Naive thymus-derived CD4-positive, alpha-beta T cell (primary cell): ENCODE measurements at places on chromosomes 4 and X.

- H3K27ac ChIP-seq: peak overlapping the region; percentile 41
- H3K4me3 ChIP-seq: no peak overlapping the region
- no peaks in the 10 kb centered on the region for H3K27me3 ChIP-seq
- H3K4me1 ChIP-seq: peaks cover 11% of the 10 kb centered on the region
Observed at GRCh38 chr4:675980-676870, 1.9 kb downstream of the MYL5 start.

DNA sequence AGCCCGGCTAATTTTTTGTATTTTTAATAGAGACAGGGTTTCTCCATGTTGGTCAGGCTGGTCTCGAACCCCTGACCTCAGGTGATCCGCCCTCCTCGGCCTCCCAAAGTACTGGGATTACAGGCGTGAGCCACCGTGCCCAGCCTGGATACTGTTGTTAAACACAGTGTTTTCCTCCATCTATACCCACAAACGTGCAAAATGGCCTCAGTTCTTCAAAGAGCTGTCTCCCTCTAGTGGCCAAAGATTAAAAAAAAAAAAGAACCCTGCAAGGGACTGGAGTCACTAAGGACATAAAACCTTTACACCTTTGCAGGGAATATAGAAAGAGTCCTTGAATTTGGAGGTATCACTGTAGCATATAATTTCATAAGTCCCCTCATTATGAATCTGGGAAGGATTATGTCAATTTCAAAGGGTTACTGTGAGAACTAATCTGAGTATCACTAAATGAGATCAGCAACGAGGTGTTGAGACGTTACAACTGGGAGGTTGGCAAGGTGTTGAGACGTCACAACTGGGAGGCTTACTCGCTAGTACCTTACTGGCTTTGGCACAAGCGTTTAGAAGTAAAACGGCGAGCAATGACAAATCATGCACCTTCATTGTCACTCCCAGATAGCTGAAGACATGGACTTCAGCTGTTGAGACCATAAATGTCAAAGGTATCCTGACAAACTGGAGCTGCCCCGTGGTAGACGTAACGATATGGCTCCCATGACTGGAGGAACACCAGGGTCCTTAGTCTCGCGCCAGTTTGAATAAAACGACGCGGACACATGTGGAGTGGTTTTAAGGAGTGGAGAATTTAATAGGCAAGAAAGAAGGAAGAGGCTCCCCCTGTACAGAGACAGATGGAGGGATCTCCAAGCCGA, 33.4 kb upstream of the ENPP6 start:
- H3K27ac ChIP-seq: no peak overlapping the region
- no peaks in the 10 kb centered on the region for H3K27me3 ChIP-seq
- H3K36me3 ChIP-seq: no peaks in the 10 kb centered on the region
- peak; percentile 67 for DNase-seq
- H3K4me1 ChIP-seq: no peaks in the 10 kb centered on the region

- H3K27me3 ChIP-seq: no peaks in the 10 kb centered on the region
- DNase-seq: no peak
- no peak overlapping the region for H3K27ac ChIP-seq
- H3K36me3 ChIP-seq: no peaks in the 10 kb centered on the region
Observed at GRCh38 chr4:2301806-2302205, 39.9 kb upstream of the MXD4 start.

DNA sequence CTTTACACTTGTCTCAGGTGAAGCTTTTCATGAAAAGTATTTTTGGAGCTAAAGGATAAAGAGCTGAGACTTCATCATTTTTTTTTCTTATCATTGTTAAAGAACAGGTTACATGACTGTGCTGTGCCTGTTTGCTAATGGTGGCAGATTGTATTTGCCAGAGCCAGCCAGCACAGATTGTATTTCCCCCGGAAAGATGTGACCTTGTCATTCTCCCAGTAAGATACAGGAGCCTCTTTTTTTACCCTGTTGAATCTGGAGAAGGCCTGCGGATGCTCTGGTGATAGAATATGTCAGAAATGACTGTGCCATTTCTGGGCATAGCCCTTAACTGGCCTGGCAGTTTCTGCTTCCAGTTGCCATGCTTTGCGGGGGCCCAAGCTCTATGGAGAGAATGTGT, 91.9 kb downstream of the GPRIN3 start:
- no peaks in the 10 kb centered on the region for H3K27me3 ChIP-seq
- no peak overlapping the region for H3K27ac ChIP-seq
- no peaks in the 10 kb centered on the region for H3K36me3 ChIP-seq
- no peak overlapping the region for H3K4me3 ChIP-seq

DNA sequence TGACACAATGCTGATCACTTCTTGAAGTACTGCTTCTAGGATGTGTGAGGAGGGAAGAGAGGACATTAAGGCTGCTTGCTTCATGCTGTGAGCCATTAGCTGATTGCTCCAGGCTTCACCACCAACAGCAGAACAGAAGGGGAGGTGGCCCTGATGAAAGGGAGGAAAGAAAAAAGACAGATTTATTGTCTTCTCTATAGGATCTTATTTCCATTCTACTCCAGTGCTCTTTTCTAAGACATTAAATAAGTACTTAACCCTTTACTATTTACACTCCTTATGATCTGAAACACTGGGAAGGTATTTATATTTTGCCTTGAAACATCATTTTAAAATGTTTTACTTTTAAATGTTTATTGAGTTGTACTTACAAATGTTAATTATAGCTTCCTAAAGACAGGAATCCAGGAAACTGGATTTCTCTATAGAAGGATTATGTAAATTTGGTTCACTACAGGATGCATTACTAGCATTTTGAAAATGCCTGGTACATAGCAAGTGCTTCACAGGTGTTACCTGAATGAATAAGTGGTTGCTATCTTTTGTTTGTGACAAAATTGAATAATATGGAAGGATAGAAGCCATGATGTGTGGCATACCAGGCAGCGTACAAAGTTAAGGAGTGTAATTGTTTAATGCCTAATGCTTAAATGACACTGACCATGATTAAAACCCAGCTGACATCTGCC, 680.9 kb upstream of the ATOH1 start:
- H3K27me3 ChIP-seq: no peaks in the 10 kb centered on the region
- no peaks in the 10 kb centered on the region for H3K4me1 ChIP-seq
- H3K27ac ChIP-seq: no peak overlapping the region
- H3K36me3 ChIP-seq: no peaks in the 10 kb centered on the region

DNA sequence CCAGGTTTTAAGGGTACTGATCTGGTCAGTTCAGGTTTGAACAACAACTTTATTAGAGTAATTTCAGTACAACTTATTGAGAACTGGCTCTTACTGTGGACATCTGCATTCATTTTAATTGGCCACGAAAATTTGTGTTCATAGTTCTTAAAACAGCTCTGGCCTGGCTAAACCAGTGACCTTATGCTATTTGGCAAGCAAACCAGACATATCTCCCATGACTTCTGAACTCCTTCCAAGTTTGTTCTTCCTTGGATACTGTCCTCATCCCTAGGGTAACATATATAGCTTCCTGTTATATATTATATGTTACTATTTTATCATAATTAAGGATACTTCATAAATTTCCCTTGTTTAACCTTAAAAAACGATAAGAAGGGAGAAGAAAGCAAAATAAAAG, 841.9 kb downstream of the TRAM1L1 start:
- DNase-seq: no peak
- H3K36me3 ChIP-seq: no peaks in the 10 kb centered on the region
- H3K4me1 ChIP-seq: no peaks in the 10 kb centered on the region
- H3K27ac ChIP-seq: no peak overlapping the region
- no peaks in the 10 kb centered on the region for H3K27me3 ChIP-seq

GRCh38 chr4:158722291-158722916, 792 bp downstream of the PPID start:
- H3K4me3 ChIP-seq: peak overlapping the region; percentile 93
- peak; percentile 12 for DNase-seq
- no peaks in the 10 kb centered on the region for H3K36me3 ChIP-seq
- H3K27ac ChIP-seq: peak overlapping the region; percentile 89
- no peaks in the 10 kb centered on the region for H3K27me3 ChIP-seq
- peaks cover 3% of the 10 kb centered on the region for H3K4me1 ChIP-seq

DNA sequence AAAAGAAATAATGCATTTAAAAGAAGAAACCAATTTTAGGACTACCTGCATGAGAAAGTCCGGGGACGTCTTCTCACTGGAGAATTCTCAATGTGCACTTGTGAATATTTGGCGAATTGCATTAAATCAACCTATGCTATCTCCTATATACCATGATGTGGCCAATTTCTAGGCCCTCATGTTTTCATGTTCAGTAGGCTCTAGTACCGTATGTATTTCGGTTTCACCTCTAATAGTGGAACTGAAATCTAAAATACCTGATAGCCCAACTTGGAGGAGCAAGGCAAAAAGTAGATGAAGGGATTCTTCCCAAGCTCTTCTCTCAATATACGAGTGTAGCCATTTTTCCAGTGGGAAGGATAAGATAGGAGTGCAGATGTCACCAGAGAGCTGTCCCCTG, 11.4 kb upstream of the FGF2 start:
- H3K27me3 ChIP-seq: no peaks in the 10 kb centered on the region
- H3K27ac ChIP-seq: no peak overlapping the region
- no peak for DNase-seq
- H3K36me3 ChIP-seq: no peaks in the 10 kb centered on the region
- H3K4me1 ChIP-seq: no peaks in the 10 kb centered on the region

DNA sequence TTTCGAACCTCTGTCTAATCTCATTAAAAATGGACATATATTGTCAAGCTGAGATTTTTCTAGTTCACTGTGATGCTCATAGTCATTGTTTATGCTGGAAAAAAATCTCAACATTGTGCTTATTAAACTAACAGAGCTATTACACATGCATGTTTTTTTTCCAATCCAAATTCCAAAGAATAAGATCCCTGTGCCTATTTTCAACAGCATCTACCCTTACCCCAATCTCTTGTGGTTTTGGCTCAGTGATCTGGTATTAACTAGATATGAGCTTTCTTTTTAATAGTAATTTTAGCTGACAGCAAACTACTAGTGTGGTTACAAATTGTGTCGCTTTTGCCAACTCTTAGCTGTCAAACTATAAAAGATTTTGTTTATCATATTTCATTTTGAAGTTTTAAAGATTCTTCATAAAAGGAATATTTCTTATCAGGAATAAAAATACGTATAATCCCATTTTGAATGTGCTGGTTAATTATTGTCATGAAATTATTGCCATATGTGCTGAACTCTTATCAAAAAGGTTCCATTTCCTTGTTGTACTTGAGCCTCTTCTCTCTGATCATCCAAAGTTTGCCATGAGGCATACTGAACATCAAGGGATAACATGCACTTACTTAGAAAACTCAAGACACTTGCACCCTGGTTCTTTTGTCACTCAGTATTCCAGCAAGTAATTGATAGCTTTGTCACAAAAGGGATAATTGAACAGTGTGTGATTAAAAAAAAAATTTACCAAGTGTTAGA, 241.2 kb downstream of the ARHGAP24 start:
- no peak overlapping the region for H3K4me3 ChIP-seq
- no peak for DNase-seq
- no peaks in the 10 kb centered on the region for H3K27me3 ChIP-seq
- no peaks in the 10 kb centered on the region for H3K4me1 ChIP-seq
- H3K36me3 ChIP-seq: no peaks in the 10 kb centered on the region
- no peak overlapping the region for H3K27ac ChIP-seq

GRCh38 chrX:18981124-18981807, 2.6 kb downstream of the PHKA2 start:
- H3K4me3 ChIP-seq: no peak overlapping the region
- no peak overlapping the region for H3K27ac ChIP-seq
- peaks cover 3% of the 10 kb centered on the region for H3K4me1 ChIP-seq
- no peak for DNase-seq

DNA sequence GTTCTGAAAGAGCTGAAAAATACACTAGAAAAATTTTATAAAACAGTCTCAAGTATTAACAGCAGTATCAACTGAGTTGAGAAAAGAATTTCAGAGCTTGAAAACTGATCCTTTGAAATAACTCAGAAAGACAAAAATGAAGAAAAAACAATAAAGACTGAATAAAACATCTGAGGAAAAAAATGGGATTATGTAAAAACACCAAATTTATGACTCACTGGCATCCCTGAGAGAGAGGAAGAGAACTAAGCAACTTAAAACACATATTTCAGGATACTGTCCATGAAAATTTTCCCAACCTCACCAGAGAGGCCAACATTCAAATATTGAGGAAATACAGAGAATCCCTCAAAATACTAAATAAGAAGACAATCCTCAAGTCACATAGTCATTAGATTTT, 22.9 kb downstream of the PABPC4L start:
- no peaks in the 10 kb centered on the region for H3K36me3 ChIP-seq
- no peaks in the 10 kb centered on the region for H3K27me3 ChIP-seq
- no peak overlapping the region for H3K4me3 ChIP-seq
- no peaks in the 10 kb centered on the region for H3K4me1 ChIP-seq

DNA sequence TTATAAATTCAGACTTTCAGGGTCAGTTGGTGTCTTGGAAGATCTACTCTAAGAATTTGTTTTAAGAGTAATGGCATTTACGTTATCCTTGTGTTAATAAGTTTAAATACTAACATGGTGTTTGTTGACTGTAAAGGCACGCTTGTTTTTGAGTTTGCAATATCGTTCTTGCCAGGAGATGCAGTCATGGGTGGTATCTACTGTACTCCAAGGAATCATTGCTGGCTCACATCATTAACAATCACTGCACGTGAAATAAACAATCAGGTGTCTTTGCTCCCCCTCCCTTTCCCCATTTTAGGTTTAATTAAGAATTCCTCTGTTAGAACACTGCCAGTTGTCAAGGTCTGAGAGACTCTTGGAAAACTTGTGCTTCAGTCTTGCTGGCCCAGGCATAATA, 1.6 kb downstream of the HHIP start:
- no peaks in the 10 kb centered on the region for H3K36me3 ChIP-seq
- no peak overlapping the region for H3K4me3 ChIP-seq
- H3K4me1 ChIP-seq: no peaks in the 10 kb centered on the region
- H3K27me3 ChIP-seq: no peaks in the 10 kb centered on the region

GRCh38 chr4:84481077-84481859, 17.8 kb downstream of the NKX6-1 start:
- no peak overlapping the region for H3K27ac ChIP-seq
- no peak for DNase-seq
- H3K36me3 ChIP-seq: no peaks in the 10 kb centered on the region
- H3K27me3 ChIP-seq: no peaks in the 10 kb centered on the region
- H3K4me3 ChIP-seq: no peak overlapping the region

DNA sequence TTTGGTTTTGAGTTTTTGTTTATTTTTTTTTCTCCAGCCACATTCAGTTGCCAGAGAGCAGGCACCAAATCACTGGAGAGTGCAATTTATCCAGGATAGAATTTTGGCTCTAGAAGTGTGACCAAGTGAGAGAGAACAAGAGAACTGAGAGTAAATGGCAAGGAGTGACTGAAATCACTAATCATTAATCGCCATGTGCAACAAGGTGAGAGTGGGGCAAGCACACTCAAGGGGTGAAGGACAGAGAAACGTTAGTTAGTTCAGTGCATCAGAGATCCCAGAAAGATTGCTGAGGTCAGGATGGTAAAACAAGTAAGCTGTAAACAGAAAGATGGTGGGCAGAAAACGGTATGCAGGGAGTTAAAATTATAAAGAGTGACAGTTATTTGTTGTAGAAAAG, 17.8 kb upstream of the ASIC5 start:
- H3K4me1 ChIP-seq: no peaks in the 10 kb centered on the region
- no peak overlapping the region for H3K27ac ChIP-seq
- no peak for DNase-seq
- no peaks in the 10 kb centered on the region for H3K27me3 ChIP-seq
- no peaks in the 10 kb centered on the region for H3K36me3 ChIP-seq
- no peak overlapping the region for H3K4me3 ChIP-seq
